ENCODE measurements at places on chromosomes 7 and 10. TPM values are rescaled to one million over a fixed set of nuclear protein-coding genes. Genes with fewer than 3 reads are reported as not detected.

The STAM gene
- 8.3 TPM for total RNA-seq

The TRPV5 gene
- total RNA-seq: under 0.01 TPM

The TAS2R41 gene
- total RNA-seq: not detected

The CC2D2B gene
- 0.59 TPM for total RNA-seq

The TLX1 gene
- 0.33 TPM for total RNA-seq

The ANAPC16 gene
- total RNA-seq: 36.8 TPM

The OPN4 gene
- total RNA-seq: not detected

The PRKG1 gene
- 1.4 TPM for total RNA-seq

The TUBAL3 gene
- not detected for total RNA-seq

The SLC29A4 gene
- total RNA-seq: 2.8 TPM

The GLI3 gene
- 0.28 TPM for total RNA-seq

All from liver (tissue), 10 donors.